ENCODE measurements at places on chromosomes 7 and 10.

- DNase-seq = no peak
Observed at GRCh38 chr10:116237260-116237659, 35.7 kb downstream of the GFRA1 start.

- no peak for DNase-seq
Observed at GRCh38 chr7:36568452-36568849, 155.8 kb downstream of the AOAH start.

GRCh38 chr10:29253690-29254029 is 35.2 kb upstream of the LYZL1 start:
- no peak for DNase-seq

- no peak for DNase-seq
Observed at GRCh38 chr7:15292138-15292537, 269.7 kb downstream of the AGMO start.

- DNase-seq = no peak
Observed at GRCh38 chr7:124480036-124480820, 285.4 kb downstream of the GPR37 start.

DNA sequence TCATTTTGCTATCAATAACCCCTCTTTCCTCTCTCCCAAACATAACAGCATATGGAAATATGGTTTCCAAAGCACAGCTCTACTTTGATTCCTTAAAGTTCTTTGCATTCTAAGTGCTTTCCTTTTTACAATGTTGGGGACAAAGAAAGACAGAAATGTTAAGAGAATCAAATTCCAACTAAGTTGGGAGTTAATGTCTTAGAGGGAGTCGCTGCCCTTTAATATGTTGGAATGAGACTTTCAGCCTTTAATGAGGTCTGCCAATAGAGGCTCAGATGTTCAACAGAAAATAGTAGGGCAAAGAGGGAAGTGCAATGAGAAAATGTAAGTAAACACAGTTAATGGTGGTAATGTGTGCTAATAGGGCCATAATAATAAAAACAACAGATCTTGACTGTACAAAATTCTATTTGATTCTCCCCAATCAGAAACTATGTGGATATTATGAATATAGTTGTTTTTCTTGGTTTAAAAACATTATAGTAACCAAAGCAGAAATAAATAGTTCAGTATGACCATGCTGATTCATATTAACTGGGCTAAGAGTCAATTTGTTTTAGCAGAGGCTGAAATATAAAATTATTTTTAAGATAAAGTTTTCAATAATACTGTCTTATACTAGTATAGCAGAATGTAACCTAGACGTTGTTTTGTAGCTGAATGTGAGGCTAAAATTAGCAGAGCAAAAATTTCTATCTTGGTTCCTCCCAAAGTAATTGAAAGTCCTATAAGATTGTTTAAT is 10.3 kb downstream of the HYCC1 start:
- no peak for DNase-seq

- DNase-seq = no peak
Observed at GRCh38 chr7:41298409-41298808, 404.5 kb downstream of the INHBA start.

- DNase-seq = no peak
Observed at GRCh38 chr7:66326501-66327215, 121.5 kb downstream of the TPST1 start.

DNA sequence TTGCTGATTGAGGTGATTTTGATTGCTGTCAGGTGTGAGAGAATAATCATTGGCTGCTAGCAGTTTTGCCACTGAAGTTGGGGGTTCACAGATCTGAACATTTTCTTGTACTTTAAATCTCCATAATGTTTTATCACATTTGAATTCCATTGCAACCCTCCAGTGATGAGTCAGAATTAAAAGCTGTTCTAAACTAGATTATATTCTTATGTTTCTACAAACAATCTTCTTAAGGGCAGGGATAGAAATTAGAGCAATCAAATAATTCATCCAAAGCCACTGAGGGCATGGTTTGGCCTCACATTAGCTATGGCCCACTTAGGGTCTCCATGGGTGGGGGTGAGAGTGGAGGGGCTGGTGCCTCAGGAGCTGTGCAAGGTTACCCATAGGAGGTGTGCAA is 53.0 kb upstream of the RPA3 start:
- DNase-seq = no peak

DNA sequence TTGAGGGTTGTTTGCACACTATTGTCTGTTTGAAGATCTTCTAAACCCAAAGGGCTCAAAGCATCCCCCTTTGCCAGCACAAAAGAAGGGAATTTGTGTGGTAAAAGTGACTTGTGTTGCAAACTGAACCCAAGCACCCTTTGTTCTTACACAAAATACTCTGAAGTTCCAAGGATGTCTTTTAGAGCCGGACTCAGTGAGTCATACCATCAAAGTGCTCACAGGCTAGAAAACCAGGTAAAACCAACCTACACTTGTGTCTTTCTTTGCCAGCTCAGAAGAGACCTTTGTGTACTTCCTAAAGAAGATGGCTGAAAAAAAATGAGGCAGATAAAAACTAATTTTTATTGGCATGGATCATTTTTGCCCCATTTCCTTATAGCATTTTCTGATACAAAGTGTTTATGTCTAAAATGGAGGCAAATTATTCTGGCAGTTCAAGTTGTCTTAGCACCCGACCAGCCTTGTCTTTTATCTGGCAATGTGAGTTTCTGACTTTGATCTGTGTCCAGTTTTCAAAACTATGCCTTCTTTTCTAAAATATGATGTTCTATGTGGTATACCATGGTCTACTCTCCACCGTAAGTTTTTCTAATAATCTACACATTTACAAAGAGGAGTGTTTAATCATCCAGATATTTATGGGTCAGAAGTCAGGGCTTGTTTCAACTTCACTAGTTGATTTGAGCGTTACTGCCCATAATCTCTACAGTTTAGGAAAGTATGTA is 128.4 kb upstream of the FZD1 start:
- no peak for DNase-seq

Data from stimulated activated CD4-positive, alpha-beta T cell treated with anti-CD3 and anti-CD28 coated beads, Interleukin-12 subunit alpha, Interleukin-12 subunit beta, amount 100 ng/mL, for 24 hours (primary cell).